ENCODE measurements at places on chromosomes 7 and 10.

- no peak for DNase-seq
These were observed 33.5 kb upstream of the UMAD1 start for GRCh38 chr7:7607010-7607409.

- DNase-seq: no peak
These were observed 43.3 kb upstream of the EZH2 start for GRCh38 chr7:148927123-148928045.

DNA sequence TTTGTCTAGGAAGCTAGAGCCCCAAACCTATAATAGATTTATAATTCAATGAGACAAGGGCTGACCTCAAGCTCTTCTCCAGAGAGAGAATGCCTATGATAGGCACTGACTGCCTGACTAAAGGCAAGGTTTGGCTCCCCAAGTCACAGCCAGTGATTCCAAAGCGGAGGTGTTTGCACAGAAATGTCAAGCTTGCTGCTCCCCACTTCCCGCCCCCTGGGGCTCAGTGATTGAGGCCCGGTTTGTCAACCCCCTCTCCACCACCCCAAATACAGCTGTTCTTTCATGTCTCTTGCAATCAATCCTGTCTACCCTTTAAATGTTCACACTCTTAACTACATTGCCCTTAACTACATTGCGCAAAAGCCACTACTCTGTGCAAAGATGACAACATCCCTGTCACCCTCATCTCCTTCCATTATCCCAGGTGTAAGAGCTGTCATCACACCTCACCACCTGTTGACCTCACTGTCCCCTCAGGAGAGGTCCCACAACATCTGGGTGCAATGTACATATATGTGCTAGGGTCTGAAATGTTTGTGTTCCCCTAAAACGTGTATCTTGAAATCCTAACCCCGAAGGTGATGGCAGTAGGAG, 58.0 kb downstream of the NUDCD3 start:
- peak; percentile 41 for DNase-seq

GRCh38 chr7:2461268-2462026, 14.8 kb downstream of the GRIFIN start:
- DNase-seq: no peak

GRCh38 chr10:47056247-47056510, 145.0 kb downstream of the PTPN20 start:
- DNase-seq: no peak

DNA sequence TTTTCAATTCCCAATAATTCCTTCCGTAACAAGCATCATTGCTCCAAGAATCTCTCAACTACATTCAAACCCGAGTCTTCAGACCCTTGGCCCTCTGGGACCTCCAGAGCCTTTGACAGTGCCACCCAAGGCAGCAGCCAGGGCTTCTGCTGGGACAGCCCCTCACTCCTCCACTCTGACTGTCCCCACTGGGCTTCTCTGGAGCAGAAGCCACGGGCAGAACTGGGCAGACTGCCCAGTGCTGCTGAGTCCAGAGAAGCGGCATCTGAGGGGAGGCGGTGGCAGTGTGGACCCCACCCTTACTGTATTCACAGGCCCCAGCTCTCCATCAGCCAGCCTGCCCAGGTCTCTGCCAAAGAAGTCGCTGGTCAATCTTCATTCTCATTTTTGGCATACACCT, 8.8 kb downstream of the CYREN start:
- no peak for DNase-seq

DNA sequence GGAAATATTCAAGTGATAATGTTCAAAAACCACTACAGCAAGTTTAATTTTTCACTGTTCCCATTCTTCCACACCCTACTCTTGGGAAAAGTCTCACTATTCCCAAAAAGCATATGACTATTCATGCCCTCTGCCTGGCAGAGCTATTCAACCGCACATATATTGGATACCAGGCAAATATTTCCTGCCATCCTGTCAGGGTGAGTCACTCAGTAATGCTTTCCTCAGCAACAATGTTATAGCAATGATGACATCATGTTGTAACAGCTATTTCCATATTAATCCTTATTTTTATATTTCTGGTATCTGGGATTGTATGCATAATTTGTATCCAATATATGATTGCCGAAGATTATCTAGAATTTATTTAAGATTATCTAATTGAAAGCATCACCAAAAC, 114.0 kb upstream of the PLXDC2 start:
- DNase-seq: no peak

DNA sequence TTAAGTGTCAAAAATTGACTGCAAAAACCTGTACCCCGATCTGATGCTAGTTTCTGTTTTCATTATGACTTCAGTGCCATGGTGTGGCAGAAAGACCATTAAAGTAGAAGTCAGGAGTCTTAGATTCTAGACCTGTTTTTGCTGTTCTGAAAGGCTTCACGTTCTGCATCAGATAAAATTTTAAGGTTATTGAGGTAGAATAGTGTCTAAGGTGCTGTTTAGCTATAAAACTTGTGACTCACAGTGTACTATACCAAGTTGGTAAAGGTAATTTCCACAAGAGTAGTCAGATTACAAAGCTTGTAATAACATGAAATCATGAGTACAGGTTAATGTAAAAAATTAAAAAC, 38.6 kb downstream of the ZNRF2 start:
- no peak for DNase-seq

- DNase-seq: no peak
These were observed 365.7 kb upstream of the LRGUK start for GRCh38 chr7:133761443-133761842.

DNA sequence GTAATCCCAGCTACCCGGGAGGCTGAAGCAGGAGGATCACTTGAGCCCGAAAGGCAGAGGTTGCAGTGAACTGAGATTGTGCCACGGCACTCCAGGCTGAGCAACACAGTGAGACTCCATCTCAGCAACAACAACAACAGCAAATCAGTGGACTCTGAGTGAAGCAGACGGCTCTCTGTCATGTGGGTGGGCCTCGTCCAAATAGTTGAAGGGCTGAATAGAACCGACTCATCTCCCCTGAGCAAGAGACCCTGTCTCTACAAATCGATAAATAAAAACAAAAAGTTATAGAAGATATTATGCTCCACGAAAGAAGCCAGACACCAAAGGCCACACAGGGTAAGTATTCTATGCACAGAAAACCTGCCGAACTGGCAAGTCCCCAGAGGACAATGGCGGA, 45.9 kb downstream of the UNCX start:
- DNase-seq: no peak

DNA sequence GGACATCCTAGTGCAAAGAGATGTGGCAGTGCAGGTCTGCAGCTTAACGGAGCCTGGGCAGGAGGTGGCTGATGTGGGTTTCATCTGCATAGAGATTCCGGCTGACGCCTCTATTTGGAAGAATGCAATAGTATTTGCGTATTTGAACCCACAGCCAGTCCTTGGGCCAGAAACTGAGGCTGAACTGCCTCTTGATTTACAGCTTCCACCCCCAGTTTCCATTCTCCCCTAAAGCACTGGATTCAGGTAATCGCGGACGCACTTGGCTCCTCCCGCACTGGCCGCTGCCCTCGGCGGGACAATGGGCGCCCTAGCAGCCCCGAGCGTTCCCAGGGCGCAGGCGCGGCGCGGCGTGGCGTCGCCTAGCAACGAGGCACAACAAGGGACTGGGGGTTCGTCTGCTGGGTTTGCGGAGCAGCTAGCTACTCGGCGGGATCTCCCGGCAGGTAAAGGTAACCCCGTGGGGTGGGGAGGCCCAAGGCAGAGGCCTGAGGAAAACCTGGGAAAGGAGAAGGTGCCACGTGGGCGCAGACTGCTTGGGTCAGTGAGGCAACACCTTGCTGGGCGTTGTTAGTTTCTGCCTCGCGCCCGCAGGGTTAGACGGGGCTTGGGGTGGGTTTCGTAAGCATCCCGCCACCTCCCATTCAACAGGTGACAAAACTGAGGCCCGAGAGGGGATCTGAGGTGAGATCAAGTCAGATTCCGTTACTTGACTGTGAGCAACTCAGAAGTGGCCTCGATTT, at the start of gene ARMC3:
ARMC3 (plus strand) TSS at position 393 of the 743 bp plus-strand sequence. CDS start 3,944 bp downstream, outside the sequence.
- peak; percentile 50 for DNase-seq

- DNase-seq: no peak
These were observed 29.7 kb downstream of the GNA12 start for GRCh38 chr7:2814186-2814945.

DNA sequence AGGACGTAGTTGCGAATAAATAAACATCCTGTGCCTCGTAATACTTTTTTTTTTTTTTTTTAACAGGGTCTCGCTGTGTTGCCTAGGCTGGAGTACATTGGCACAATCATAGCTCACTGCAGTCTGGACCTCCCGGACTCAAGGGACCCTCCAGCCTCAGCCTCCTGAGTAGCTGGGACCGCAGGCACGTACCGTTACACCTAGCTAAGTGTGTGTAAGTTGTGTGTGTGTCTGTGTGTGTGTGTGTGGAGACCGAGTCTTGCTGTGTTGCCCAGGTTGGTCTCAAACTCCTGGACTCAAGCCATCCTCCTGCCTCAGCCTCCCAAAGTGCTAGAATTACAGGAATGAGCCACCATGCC, 573 bp upstream of the PON2 start:
- DNase-seq: no peak

GRCh38 chr7:118288098-118288497, 63.6 kb downstream of the ANKRD7 start:
- DNase-seq: no peak

DNA sequence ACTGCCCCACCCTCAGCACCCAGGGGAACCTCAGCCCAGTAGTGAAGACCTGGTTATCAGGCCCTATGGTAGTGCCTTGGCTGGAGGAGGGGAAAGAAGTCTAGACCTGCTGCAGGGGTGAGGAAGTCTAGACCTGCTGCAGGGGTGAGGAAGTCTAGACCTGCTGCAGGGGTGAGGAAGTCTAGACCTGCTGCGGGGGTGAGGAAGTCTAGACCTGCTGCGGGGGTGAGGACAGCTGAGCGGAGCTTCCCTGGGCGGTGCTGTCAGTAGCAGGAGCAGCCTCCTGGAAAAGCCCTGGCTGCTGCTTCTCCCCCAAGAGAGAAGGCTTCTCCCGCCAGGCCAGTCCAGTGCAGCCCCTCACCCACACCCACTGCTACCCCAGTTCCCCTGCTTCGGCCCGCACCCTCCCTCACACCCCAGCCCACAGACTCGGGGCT, 6.3 kb downstream of the NOS3 start:
- DNase-seq: no peak

Measured in caudate nucleus (tissue), 63 donors.